ENCODE measurements at places on chromosomes 2 and 18.

- DNase-seq = no peak
These were observed 57.6 kb upstream of the YPEL5 start for GRCh38 chr2:30089171-30089570.

GRCh38 chr18:75209951-75210258 lies 692 bp upstream of the TSHZ1 start:
- no peak for DNase-seq

DNA sequence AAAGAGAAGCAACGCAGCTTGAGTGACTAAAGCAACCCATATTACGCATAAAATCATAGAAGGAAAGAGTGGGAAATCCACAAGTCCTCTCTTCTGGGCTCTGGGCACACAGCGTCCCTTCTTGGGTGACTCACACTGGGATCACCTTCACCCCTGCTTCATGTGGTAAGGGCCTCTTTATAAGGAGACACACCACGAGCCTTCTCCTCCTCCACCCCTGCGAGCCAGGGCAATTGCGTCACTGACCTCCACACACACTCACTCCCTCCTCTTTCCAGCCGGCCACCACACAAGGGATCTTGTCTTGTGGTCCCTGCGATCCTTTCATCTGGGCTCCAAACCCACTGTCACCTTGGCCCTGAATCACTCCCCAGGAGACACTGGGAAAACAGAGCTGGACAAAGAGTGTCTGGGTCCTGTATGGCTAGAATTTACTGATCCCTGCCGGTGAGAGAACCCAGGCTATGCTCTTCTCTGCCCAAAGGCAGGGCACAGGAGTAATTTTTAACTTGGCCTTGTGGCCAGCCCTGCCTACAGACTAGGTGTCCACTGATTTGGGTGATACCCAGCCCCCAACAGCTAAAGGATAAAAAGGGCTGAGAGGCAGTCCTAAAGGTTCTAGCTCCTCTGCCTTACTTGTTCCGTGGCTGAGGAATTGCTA lies 35.3 kb downstream of the NHEJ1 start:
- peak; percentile 73 for DNase-seq

GRCh38 chr2:101714118-101714517 lies 16.6 kb downstream of the MAP4K4 start:
- no peak for DNase-seq

DNA sequence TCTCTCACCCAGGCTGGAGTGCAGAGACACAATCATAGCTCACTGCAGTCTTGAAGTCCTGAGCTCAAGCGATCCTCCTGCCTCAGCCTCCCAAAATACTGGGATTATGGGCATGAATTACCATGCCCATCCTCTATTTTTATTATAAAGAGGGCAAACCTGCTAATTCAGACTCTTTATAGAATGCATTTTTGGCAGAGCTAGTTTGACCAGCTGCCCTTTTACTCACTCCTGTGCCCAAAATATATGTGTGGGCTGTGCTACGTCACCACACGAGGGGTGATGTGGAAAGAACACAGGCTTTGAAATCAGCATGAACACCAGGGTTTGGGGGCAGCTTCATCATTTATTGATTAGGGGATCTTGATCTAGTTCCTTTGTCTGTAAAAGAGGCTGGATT lies 137.8 kb downstream of the CLIP4 start:
- no peak for DNase-seq

DNA sequence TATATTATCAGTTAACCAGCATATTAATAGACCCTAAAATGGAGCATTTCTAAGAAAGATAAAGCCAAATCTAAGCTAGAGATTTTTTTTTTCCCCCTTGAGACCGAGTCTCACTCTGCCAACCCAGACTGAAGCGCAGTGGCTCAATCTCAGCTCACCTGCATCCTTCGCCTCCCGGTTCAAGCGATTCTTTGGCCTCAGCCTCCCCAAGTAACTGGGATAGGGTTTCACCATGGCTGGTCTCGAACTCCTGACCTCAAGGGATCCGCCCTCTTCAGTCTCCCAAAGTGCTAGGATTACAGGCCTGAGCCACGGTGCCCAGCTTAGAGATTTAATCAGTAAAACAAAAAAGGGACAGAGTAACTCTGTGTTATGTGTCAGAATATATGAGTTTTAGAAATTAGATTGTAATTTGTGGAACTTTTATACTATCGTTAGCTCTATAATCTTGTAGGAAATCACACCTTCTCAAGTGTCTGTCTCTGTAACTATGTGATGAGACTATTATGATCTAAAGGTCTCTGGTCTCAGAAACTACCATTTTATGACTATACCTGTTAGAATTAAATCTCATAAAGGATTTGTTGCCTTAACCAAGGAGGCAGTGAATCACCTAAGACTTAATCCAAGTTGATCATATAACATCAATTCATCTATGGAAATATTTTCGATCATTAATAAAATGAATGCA lies 34.0 kb downstream of the YWHAQ start:
- no peak for DNase-seq

DNA sequence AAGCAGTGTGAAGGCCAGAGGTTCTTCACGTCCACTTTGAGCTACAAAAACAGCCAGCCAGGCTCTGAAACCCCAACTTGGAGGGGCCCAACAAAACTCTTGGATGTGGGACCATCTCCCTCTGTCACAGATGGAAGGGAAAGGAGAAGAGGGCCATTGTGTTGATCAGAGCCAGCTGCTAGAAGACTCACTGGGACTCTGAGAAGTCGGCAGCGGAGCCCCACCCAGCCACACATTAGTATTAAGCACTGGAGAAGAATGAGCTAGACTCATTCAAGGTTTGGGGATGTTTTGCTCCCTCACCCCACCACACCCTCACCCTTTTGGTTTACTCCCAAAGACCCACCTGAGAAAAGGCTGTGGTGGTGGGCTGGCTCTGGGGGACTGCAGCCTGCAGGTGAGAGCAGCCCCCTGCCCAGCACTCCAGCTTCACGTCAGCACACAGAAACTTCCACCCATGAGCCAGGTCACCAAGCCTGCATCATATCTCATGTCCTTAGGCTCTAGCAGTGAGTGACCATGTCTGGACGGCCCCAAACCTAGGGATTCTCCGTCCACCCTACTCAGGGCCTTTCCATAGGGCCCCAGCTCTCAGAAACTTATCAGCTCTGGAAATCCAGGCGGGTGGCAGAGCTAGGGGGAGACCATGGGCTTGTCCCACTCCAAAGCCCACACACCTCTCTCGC lies 12.6 kb downstream of the TEX51 start:
- no peak for DNase-seq

- no peak for DNase-seq
These were observed 197.4 kb downstream of the SNTG2 start for GRCh38 chr2:1147873-1148612.

- DNase-seq = peak; percentile 76
These were observed 552 bp downstream of the CNPPD1 start for GRCh38 chr2:219175928-219176817.

GRCh38 chr2:163887182-163887581 lies 151.4 kb upstream of the FIGN start:
- no peak for DNase-seq

DNA sequence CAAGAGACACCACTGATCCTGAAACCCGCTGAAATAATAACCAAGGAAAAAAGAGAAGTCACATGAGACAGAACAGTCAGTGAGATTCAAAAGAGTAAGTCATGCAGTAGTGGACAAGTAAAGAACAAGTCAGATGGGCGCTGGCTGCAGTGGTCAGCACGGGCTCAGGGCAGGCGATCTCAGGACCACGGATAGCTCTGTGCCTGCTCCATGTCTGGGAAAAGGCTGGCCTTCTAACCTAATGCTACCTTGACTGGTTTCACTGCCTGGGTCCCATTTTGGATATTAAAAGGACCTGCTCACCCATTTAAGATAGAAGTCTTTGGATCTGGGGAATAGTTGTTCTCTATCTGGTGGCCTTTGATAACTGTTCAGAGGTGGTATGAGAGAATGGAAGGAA lies 61.7 kb upstream of the LCLAT1 start:
- no peak for DNase-seq

GRCh38 chr2:204255526-204255925 lies 289.7 kb upstream of the PARD3B start:
- no peak for DNase-seq

- DNase-seq = no peak
These were observed 34.2 kb downstream of the ATOH8 start for GRCh38 chr2:85787981-85788340.

- no peak for DNase-seq
These were observed 28.9 kb downstream of the MGAT5 start for GRCh38 chr2:134282629-134283400.

- DNase-seq = no peak
These were observed 4.3 kb downstream of the ATP6V1B1 start for GRCh38 chr2:70939839-70940580.

DNA sequence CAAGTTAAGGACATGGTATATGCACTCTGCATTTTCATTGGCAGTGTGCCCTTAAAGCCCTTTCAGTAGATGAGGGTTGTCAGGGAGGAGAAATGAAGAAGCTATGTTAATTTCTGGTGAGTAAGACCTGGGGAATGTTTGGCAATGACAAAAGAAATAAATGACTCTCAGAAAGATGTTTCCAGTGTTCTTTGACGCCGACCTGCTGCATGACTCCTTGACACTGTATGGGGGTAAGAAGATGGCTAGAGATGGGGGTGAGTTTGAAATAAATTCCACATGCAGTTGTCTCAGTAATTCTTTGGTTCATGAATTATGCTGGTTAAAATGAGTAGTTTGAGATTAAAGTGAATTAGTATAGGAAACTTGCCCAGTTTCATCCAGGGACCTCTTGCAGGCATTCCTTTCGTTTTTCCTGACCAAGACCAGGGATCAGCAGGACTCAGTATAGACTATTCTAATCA lies 5.9 kb downstream of the CCDC121 start:
- no peak for DNase-seq

Data from Right ventricle myocardium inferior (tissue), 1 donor.